ENCODE measurements at places on chromosomes 5 and 9.

DNA sequence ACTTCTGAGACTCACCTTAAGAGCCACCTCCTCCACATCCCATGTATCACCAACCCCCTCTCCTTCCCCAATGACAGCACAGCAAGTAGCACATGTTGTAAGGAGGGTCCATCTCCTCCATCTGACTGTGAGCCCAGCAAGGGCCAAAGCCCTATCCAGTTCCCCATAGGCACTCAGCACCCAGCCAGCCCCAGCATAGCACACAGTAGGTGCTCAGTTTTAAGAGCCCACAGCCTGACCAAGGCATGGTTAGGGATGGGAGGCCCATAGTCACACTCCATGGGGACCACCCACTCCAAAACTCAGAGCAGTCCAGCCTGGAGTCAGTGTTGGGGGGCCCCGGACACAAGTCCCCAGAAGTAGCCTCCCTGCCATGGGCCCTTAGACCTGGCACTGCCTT is 205.7 kb downstream of the CDK5RAP2 start:
- DNase-seq = no peak

GRCh38 chr5:36199620-36200019 is 42.1 kb downstream of the NADK2 start:
- no peak for DNase-seq

DNA sequence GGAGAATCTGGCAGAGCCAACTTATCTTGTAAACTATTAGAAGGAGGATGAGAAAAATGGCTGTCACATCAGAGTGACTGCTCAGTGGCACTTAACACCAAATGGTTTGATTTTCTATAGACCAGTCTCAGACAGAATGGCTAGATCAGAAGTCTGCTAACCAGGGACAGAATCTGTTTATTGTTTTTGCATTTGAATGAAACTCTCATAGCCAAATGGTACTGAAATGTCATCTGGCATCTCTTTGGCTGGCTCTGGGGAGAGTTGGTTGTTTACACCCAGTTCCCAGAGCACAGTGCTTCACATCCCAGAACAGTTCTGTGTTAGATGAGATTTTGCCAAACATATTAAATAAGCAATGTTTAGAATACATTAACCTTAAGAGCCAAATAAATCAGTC is 106.6 kb upstream of the HMHB1 start:
- no peak for DNase-seq

DNA sequence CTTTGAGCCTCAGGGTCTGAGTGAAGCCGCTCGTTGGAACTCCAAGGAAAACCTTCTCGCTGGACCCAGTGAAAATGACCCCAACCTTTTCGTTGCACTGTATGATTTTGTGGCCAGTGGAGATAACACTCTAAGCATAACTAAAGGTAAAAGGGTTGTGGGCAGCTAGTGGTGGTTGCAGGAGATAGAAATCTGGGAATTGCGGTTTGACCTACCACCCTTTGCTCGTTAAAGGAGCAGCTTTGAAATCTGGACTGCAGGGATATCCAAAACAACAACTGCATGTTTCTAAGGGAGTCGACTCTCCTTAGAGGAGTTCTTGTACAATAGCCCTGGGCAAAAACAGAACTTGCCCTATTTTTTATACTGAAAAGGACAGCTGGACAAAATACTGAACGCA is 19.0 kb downstream of the ABL1 start:
- no peak for DNase-seq

- no peak for DNase-seq
These were observed 71.1 kb downstream of the ALDH7A1 start for GRCh38 chr5:126523818-126524510.

- no peak for DNase-seq
These were observed 60.1 kb downstream of the BOD1 start for GRCh38 chr5:173556142-173557028.

- DNase-seq = no peak
These were observed 1.0 kb upstream of the MXD3 start for GRCh38 chr5:177312649-177313181.

GRCh38 chr9:71472400-71472799 is 295.9 kb downstream of the CEMIP2 start:
- DNase-seq = no peak

DNA sequence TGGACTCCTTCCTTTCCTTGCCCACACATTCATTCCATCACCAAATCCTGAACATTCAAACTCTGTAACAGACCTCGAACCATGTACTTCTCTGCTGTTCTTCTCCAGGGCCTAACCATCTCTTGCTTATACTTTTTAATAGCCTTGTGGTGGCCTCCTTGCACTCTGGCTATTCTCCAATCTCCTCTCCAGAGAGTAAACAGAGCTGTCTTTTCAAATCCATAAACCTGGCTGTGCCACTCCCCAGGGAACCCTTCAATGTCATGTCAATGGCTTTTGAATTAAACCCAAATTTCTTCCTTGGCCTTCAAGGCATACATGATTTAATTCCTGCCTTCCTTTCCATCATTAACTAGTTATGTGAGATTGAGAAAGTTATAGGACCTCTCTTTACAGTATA is 277.6 kb upstream of the EFNA5 start:
- DNase-seq = no peak

DNA sequence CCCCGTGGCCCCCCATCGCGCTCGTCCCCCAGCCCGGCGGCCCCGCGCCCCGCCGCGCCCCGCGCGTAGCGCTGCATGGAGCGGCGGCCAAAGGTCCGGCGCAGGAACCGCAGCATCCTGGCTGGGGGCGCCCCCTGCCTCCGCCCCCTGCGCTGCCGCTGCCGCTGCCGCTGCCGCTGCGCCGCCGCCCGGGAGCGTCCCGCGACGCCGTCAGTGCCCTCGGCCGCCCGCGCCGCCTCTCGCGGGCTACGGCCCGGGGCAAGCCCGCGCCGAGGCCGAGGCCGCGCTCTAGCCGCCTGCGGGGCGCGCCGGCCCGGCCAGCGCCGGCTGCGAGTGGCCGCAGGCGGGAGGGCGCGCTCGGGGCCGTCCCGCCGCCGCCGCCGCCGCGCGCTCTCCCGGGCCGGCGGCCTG is 523 bp downstream of the EPB41L4B start:
- no peak for DNase-seq

DNA sequence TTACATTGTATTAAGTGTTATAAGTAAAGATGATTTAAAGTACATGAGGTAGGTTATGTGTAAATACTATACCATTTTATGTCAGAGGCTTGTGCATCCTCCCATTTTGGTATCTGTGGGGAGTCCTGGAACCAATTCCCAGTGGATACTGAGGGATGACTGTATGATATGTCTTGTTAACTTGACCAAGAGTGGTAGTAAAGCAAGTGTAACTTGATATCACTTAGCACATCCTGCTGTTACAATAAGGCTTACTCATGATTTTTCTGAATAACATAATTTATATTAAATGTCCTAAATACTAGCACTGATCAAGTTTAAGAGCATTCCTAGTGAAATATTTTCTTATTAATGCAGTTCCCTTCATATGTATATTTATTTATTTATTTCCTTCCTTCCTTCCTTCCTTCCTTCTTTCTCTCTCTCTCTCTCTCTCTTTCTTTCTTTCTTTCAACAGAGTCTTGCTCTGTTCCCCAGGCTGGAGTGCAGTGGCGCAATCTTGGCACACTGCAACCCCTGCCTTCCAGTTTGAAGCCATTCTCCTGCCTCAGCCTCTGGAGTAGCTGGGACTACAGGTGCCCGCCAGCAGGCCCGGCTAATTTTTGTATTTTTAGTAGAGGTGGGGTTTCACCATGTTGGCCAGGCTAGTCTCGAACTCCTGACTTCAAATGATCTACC is 7.5 kb downstream of the NDFIP1 start:
- DNase-seq = no peak

GRCh38 chr9:134592819-134593200 is 48.8 kb upstream of the COL5A1 start:
- no peak for DNase-seq

DNA sequence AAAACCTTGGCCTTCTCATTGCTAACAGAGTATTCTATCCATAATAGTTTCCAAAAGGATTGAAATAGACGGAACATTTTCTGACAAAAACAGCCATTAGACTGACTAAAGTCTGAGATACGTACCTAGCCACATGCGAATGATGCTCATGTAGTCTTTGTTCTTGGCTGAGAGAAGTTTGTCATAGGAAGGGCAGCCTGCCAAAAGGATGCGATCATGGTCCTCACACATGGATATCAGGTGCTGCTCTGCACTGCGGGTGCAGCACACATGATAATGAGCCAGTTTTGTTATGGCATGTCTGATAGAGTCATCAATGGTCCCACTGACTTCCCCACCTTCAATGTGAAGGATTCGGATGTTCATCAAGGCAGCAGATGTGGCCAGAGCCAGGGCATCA is 12.3 kb downstream of the GNE start:
- no peak for DNase-seq

- DNase-seq = no peak
These were observed 140.6 kb upstream of the RAD23B start for GRCh38 chr9:107142430-107142829.

DNA sequence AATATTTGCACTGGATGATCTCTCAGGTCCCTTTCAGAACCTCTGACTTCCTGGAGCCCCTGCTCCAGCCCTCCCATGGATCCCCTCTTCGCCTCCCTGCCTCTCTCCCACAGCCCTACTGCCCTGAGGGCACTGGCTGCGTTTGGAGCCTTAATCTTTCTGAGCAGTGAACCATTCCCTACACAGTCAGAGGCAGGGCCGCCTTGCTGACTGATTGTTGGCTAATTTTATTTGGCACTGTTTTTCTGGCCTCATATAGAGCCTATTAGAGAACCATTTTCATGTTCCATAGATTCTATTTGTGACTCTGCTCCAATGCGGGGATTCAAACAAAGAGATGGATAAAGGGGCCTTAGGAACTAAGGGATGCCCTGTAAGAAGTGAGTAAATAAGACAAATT is 91.1 kb downstream of the BRINP1 start:
- no peak for DNase-seq

DNA sequence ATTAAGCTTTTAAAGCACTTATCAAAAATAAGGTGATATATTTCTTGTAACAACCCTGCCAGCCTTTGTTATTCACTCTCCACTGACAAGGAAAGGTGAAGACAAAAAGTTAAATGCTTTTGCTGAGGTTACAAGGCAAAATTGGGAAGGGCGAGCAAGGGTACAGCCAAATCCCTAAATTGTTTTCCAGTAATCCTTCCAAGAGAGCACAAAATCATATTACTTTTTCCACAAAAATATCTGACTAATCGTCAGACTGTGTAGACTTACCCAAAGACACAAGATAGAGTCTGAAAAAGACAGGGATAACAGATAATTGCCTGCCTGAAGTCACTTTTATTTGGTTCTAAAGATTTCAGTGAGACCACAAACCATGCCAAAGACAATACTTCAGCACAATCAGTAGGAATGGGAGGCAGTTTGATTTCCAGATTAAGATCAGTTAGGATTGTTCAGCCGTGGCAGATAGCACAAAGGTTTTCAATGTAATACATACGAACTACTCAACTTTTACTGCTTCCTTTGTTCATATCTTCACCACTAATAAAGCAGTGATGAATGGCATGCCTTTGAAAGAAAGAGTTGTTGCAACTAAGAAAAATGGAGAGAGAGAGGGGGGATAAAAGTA is 383.8 kb upstream of the TUSC1 start:
- no peak for DNase-seq

DNA sequence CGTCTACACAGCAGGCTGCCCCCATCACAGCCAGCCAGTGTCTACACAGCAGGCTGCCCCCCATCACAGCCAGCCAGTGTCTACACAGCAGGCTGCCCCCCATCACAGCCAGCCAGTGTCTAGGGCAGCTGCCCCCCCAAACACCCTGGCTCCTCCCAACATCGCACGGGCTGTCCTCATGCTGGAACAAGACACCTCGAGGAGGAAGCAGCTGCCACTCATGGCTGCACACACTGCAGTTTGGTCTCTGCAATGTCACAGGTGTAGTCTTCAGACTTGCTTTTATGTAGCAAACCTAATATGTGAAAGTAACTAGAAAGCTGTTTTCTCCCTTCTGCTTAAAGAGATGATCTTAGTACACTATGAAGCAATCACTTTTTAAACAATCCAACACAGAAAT is 9.7 kb downstream of the LRRC14B start:
- no peak for DNase-seq

- DNase-seq = no peak
These were observed 22.4 kb downstream of the TNFAIP8 start for GRCh38 chr5:119378075-119378700.

GRCh38 chr9:5336688-5337087 is 3.0 kb downstream of the RLN1 start:
- peak; percentile 24 for DNase-seq

DNA sequence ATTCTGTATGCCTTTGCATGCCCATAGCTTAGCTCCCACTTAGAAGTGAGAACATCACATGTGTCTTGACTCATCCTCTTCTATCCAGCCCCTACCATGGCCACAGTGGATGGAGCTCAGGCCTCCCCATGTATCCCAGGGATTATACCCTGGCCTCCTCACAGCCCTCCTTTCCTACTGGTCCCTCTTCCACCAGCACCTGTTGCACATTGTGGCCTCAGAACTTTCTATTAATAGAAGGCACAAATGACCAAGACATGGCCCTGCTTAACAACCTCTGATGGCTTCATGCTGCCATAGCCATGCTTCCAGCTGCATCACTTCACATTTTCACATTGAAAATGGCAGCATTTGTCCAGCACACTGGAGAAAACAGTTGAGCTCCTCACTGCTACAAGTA is 315.4 kb downstream of the CDK5RAP2 start:
- no peak for DNase-seq

GRCh38 chr9:111783857-111784256 is 10.9 kb downstream of the SHOC1 start:
- DNase-seq = no peak

- DNase-seq = peak; percentile 21
These were observed 97.8 kb upstream of the HAND1 start for GRCh38 chr5:154575546-154576428.

DNA sequence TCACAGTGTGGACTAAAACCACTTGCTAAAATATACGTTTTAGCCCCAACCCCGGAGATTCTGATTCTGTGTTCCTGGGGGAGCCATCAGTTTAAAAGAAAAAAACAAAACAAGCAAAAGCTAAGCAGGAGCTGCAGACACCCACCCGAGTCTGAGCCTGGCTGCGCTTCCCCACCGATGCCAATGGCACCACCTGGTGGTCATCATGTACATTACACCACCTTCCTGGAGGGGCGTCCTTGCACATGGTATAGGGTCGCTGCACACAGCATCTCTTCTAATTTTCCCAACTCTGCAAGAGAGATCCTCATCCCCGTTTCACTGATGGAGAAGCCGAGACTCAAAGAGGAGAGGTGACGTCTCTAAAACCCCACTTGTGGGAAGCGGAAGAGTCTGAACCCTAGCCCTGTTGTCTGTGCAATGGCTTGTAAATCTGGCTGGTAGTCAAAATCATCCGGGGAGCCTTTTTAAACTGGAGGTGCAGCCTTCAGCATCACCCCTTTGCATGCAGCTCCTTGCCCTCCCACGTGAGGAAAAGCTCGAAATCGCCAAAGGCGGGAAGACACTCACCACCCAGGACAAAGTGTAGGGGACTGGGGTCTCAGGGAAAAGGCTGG is 23.1 kb upstream of the CNOT6 start:
- DNase-seq = peak; percentile 76

DNA sequence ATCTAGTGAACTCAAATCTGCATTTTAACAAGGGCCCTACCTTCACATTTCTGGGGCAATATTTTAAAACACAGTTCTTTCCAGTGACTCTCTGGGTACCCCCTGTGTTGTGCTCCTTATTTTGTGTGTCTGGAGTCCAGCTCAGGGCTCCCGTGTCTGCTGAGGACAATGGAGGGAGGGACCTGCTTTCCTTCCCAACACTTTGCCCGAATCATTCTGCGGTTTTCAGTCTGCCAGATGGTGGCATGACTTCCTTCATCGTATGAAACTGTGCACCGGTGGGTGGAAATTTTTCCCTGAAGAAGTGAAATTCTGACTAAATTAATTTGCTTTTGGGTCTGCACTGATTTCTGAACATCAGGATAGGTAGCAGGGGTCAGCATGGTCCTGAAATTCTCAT is 153.6 kb upstream of the CD180 start:
- DNase-seq = peak; percentile 27
